ENCODE measurements at places on chromosomes 5 and 9. TPM values are rescaled to one million over a fixed set of nuclear protein-coding genes. Genes with fewer than 3 reads are reported as not detected.

DNA sequence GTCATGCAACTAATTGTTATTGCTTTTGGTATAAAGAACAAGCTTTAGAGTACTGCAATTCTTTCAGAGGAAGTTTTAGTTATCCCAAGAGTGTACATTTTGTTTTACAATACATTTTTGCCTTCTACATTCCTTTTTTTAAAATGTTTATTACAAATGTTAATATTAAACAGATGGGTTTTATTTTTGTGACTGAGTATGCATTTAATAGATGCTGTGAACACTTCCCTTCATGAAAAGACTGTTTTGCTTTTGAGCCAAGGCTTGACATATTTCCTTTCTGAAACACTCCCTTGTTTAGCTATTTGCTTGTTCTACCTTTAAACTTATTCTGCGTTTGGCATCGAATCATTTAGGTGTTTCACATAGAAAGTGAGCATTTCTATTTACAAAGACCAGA is 14.8 kb upstream of the ZNF474 start:
- DNase-seq, result no peak

Gene C8G
- total RNA-seq, result 4.9 TPM

Gene CARTPT
- not detected for total RNA-seq

DNA sequence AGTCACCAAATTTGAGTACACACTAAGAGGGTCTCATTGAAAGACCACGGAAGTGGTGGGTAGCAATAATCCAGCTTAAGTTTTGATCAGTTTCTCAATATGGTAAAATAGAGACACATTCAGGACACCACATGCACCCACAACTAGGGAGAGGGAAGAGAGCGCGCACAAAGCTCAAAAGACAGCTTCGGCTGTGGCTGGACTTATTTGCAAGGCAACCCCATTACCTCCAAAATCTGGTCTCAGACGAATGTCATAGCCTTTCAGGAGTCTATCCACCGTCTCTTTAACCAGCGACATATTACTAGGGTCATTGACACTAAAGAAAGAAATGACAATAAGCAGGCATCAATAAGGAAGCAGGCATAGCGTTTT is 443 bp downstream of the GABRB2 start:
- no peak for DNase-seq

DNA sequence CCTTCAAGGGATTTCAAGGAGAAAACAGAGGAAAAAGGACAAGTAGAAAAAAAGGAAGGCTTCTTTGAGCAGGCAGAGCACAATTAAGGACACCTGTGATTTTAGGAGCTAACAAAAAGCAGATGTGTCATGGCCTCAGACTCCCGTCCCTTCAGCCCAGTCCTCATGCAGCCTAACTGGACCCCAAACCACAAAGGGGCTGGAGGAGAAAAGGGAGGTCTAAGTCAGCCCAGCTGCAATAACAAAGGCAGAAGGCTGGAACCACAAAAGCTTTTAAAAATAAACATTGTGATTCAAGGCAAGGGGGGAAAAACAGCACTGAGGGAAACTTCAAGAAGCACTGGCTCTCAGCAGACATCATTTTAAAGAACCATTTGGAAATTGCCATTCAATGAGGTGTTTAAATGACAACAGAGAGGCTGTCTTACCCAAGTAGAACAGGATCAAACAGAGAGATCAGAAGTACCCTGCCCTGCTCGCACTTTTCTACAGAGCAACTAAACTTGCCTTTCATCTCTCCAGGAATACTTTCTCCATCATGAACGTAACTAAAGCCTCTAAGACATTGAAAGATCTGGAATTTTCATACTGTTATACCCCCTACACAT is 89.3 kb downstream of the SEMA5A start:
- DNase-seq, result no peak

Gene CCDC152
- total RNA-seq, result 0.20 TPM

Gene MRPL22
- total RNA-seq, result 118 TPM
